Activated naive CD4-positive, alpha-beta T cell treated with anti-CD3 and anti-CD28 coated beads, Interleukin-2, amount 50 U/mL, for 72 hours (primary cell): ENCODE measurements at places on chromosomes 16 and 17. TPM values are rescaled to one million over a fixed set of nuclear protein-coding genes. Genes with fewer than 3 reads are reported as not detected.
A peak's percentile ranks its signal among the peaks of the same experiment; 100 is the strongest.

GRCh38 chr16:19231881-19232280 is 53.6 kb upstream of the CLEC19A start:
- no peak for DNase-seq

LDHD gene
- 0.82 TPM for total RNA-seq

TLCD2 gene
- 0.10 TPM for total RNA-seq

DNA sequence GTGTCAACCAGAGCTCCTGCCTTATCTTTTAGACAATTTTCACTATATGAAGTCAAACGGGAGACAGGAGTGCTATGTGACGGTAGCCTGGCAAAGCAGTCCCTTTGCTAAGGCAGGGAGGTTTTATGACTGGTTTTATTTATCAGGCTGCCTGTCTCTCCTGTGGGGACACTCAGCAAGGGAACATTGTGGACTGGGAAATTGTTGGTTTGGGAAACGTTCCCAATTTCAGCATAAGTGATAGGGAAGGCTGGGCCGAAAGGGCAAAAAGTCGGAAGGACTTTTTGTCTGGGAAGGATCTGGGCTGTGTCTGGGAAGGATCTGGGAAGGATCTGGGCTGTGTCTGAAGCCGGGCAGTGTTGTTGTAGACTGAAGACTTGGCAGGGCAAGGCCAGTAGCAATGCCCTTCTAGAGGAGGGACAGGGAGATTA is 211.2 kb downstream of the PARN start:
- DNase-seq: no peak

DNA sequence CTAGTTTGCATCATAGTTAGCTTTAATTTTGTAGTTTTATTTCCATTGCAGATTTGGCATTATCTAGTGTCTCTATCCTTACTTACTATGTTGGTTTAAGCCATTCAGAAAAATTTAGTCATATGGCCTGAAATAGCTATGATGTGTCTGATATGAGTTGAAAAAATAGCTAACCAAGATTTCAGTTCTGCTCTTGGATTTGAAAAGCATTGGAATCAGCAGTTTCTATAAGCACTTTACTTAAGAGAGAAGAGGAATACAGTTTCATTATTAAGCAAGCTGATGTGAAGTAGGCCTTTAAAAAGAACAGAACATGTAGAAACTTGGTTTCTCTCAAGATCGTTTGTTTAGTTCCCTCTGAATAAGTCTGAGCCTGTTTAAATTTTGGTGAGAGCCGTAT is 25.9 kb downstream of the LPCAT2 start:
- no peak for DNase-seq

AKTIP gene
- total RNA-seq: 21.6 TPM

- no peak for DNase-seq
These were observed 55.1 kb downstream of the SRCIN1 start for GRCh38 chr17:38550661-38551060.

GRCh38 chr16:4880006-4880580 is 32.8 kb downstream of the UBN1 start:
- no peak for DNase-seq

DNA sequence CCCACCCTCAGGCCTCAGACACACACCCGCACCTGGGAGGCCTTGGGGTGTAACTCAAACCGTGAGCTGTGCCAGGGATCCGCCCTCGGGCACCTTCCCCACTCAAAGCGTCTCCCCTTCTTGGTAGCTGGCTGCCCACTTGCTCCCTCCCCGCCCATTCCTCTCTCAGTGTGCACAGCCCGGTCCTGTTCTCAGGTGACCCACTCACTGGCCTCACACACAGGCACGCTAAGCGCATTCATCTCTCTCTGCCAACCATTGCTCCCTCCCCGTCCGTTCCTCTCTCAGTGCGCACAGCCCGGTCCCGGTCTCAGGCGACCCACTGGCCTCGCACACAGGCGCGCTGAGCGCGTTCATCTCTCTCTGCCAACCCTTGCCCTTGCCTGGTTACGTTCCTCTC is 20.8 kb downstream of the WDR45B start:
- no peak for DNase-seq

RNF167 gene
- total RNA-seq: 241 TPM

DNA sequence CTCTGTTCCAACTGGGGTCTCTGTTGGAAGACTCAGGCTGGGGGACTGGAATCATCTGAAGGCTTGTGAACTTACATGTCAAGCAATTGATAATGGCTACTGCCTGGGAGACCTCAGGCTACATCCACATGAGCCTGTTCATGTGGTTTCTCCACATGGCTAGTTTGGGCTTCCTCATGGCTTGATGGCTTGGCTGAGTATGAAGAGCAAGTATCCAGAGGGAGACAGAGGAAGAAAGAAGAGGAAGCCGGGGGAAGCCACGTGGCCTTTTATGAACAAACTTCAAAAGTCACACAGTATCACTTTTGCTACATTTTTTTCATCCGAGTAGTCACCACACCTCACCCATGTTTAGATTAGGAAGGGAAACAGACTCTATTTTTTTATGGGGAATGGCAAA is 158.9 kb downstream of the TRIM37 start:
- DNase-seq: no peak

TTYH2 gene
- total RNA-seq: 5.6 TPM

- no peak for DNase-seq
These were observed 34.6 kb downstream of the DCUN1D3 start for GRCh38 chr16:20865420-20866131.

- peak; percentile 77 for DNase-seq
These were observed 1.3 kb upstream of the PER1 start for GRCh38 chr17:8153525-8153956.

DNA sequence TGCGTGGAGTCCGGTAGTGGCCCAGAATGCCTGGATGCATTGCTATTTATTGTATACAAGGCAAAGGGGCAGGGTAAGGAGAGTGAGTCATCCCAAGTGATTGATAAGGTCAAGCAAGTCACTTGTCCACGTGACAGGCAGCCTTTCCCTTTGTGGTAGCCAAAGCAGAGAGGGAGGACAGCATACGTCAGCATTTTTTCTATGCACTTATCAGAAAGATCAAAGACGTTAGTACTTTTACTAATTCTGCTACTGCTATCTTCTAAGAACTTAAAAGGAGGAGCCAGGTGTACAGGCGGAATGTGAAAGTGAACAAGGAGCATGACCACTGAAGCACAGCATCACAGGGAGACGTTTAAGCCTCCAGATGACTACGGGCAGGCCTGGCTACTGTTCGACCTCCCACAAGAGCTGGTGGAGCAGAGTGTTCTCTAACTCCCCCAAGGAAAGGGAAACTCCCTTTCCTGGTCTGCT is 47.9 kb upstream of the ARL4D start:
- DNase-seq: no peak

HS3ST3A1 gene
- total RNA-seq: not detected

TEKT5 gene
- not detected for total RNA-seq

DNA sequence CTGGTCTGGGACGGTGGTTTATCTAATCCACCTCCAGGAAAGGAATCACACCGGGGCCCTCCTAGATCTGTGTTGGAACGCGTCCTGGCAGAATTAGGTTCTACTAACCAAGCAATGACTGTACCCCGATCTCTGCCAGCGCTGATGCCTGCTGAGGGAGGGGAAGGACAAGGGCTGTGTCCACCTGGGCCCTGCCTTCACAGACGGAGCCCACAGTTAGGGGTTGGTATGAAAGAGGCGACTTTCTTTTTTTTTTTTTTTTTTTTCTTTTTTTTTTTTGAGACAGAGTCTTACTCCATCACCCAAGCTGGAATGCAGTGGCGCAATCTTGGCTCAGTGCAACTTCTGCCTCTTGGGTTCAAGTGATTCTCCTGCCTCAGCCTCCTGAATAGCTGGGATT is 9.9 kb upstream of the KRT19 start:
- no peak for DNase-seq

DNA sequence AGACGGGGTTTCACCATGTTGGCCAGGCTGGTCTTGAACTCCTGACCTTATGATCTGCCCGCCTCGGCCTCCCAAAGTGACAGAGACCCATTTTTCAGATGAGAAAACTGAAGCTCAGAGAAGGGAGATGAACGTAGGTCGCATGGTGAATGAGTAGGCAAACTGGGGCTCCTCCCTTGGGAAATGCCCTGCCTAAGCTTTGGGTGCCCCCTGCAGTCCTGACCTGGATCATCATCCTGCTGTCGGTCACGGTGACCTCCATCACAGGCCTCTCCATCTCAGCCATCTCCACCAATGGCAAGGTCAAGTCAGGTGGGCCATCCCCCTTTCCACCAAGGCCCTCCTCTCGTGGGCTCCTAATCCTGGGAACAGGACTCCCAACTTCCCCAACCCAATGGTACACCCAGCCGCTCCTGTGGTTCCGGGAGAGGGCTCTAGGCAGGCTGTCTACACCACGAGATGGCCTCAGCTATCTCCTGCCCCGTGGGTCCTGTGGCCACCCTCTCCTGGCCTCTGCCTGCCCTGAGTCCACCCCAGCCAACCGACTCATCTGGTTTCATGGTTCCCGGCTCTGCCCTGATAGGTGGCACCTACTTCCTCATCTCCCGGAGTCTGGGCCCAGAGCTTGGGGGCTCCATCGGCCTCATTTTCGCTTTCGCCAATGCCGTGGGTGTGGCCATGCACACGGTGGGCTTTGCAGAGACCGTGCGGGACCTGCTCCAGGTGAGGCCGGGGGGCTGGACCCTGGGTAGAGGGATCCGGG is 4.7 kb downstream of the SLC12A3 start:
- no peak for DNase-seq

- no peak for DNase-seq
These were observed 3.1 kb upstream of the ARL5C start for GRCh38 chr17:39169101-39169500.

MMP15 gene
- total RNA-seq: 0.76 TPM

- DNase-seq: no peak
These were observed 97.8 kb downstream of the DNAH17 start for GRCh38 chr17:78479369-78479768.

GRCh38 chr17:80637048-80637781 is 92.6 kb downstream of the RPTOR start:
- DNase-seq: no peak
